ENCODE measurements at places on chromosomes 11 and 22.
A peak's percentile ranks its signal among the peaks of the same experiment; 100 is the strongest.

DNA sequence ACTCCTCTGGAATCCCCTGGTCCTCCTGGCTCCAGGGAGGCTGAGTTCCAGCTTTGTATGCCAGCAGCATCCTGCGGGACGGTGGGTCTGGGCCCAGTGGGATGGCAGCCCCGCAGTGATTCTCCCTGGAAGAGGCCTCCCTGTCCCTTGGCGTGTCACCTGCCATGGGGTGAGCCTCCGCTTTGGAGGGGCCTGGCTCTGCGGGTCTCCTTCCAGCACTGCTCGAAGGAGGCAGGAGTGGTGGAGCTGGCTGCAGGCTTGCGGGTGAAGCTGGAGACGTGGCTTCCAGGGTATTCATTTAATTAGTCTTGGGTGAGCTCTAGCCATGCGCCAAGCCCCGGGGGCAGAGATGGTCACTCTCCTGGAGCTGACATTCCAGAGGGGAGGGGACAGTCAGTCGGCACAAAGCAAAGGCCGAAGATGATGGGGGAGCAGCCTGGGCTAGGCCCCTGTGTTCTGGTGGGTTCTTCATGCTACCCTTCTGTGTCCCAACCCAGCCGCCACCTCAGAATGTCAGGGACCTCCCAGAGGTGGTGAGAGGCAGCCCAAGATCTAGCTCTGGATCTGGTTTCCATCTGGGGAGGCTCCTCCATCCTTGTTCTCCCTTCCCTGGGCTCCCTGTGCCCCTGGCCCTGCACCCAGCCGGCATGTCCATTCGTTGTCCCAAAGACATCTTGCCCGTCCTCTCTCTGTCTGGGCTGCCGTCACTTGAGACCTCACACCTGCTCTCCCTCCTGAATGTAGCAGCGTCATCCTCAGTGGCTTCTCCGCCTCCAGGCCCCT is 1332.5 kb downstream of the BRD1 start:
- no peak for DNase-seq

- DNase-seq = no peak
These were observed 45.6 kb downstream of the OR2AT4 start for GRCh38 chr11:75051043-75051442.

DNA sequence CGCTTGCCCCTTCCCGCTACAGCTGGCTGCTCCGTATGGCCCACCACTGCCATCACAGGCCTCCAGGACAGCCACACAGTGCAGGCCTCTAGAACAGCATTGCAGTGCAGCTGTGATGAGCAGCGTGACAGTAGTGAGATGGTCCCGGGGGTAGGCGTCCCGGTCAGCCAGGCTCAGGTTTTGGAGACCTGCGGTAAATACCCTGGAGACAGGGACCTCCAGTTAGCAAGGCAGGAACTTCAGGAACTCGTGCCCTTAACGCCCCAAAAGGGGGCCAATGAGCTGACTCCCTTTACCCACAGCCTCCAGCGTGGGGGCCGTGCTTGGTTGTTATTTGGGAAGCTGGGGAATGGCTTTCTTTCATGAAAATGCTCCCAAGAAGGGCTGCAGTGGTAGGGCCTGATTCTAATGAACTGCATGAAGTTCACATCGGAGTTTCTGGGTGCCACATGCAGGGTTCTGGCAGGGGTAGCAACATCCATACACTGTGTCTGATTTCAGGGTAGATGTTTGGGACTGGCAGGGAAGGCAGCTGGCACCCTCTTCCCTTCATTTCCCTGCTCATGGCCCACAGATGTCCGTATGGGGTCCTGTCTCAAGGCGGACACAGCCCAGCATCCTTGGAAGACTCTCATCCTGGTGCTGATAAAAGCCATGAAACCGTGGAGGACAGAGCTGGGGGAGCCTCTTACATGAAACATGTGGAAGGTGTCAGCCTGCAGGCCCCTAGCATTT is 440.5 kb downstream of the TBC1D22A start:
- no peak for DNase-seq

GRCh38 chr11:68312117-68312779 is at the start of gene LRP5:
LRP5 (plus strand) TSS chr11:68312591; CDS start chr11:68312715, 124 bp downstream.
- DNase-seq = no peak

DNA sequence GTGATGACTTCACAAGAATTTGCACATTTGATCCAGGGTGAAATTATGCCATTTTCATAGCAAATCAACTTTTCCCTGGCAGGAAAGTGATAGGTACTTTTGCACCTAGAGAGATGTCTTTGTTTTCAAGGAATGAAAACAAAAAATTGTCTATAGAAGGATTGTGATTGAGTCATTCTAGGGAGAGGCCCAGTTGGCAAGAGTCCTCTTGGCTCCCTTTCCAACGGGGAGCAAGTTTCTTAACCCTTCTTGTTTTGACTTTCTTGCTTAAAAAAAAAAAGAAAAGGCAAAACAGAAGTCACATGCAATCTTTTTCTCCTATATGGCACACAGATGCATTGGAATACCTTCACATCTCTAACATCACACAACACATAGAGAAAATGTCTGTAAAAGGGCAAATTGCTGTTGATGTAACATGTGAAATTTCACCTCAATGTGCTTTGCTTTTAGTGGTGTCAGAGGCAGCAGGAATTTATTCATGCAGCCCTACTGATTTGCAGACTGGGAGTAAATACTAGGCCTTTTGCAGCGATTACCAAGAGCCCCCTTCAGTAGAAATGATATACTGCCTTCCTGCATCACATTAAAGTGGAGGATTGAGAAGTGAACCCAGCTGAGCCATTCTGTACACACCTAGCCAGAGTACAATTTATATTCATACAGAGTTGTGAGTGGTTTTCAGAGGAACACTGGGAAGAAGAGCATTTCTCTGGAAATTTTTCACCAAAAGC is 290.7 kb upstream of the MPPED2 start:
- DNase-seq = peak; percentile 4

DNA sequence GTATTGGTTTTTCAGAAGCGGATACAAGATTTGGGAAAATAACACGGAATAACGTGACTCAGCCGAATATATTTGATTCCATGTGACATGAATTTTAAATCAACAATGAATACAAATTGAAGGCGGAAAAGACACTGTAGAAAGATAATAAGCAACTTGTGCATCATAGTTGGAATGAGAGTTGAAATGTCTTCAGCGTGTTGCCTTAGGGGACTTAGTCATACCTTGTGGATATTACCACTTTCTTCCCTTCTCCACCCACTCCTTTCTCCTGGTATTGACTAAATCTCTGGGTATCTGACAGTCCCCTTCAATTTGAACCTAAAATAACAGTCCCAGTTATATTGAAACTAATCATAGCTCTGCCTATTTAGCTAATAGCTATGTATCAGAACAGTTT is 2373.1 kb upstream of the RAG2 start:
- DNase-seq = no peak

DNA sequence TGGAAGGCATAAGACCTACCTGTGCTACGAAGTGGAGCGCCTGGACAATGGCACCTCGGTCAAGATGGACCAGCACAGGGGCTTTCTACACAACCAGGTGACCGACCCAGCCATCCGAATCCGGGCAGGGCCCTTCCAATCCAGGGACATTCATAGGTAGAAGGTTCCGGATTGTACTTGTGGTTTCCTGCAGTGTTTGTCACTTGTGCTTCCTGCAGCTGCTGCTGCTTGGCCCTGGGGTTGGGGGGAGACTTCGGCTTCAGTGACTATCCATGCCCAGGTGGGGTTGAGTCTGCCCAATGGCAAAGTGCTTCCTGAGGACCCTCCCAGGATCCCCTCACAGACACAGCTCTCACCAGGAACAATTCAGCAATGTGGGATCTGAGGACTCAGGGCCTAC is 2.2 kb downstream of the APOBEC3A start:
- DNase-seq = no peak

All from fibroblast of the aortic adventitia (primary cell).